ENCODE measurements at places on chromosomes 13 and 19.

GRCh38 chr19:16106121-16106520, 5.6 kb upstream of the RAB8A start:
- no peak for DNase-seq

DNA sequence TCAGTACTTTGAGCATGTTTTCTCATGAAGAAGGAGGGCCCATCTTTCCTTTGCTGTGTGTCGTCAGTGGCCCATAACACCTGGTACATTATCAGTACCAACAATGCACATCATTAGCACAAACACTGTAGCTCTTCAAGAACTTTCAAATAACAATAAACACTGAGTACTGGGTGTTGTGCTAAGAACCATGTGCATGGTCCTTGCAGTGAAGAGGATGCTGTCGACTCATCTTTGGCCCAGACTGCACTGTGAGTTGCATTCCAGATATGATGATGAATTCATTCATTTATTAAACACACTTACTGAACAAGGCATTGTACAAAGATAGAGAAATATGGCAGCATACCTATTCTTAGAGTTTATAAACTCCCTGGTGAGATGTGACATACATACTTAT, 55.8 kb downstream of the FLT3 start:
- no peak for DNase-seq

DNA sequence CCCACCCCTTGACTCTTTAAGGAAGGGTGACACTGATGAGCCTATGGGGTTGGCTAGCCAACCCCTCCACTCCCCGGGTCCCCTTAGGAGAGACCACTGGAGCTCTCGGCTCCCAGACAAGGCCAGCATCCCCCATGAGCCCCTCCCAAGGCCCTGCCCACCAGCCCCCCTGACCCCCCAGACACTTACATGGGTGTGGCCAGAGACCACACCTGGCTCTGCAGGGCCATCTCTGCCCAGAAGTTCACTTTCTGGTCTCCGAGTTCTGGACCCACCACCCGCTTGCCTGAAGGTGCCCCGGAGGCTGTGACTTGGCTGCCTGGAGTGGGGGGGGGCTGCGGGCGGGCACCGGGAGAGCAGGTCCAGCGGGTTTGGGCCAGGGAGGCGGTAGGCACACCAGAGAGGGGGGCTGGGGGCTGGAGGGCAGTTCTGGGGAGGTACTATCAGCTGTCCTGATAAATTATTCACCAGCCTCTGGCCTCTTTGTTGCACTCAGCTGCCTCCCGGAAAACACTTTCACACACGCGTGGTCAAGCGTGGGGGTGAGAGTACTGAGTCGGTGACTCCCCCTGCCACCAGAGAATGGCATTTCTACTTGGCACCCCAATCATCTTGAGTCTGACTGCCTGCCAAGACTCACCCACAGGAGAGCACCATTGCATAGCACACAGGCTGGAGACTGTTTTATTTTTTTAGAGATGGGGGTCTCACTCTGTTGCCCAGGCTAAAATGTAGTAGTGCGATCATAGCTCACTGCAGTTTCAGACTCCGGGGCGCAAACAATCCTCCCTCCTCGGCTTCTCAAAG, at the start of gene PALM3:
TSS of gene PALM3 (minus strand) at position 326 of the 807 bp plus-strand sequence. CDS start at position 230, 96 bp downstream.
- DNase-seq = no peak

- DNase-seq = no peak
These were observed 420.3 kb upstream of the PCDH9 start for GRCh38 chr13:67650471-67650870.

- DNase-seq = no peak
These were observed 230.7 kb downstream of the NDFIP2 start for GRCh38 chr13:79711631-79712030.

- DNase-seq = no peak
These were observed 183.7 kb upstream of the SPRY2 start for GRCh38 chr13:80524447-80525215.

DNA sequence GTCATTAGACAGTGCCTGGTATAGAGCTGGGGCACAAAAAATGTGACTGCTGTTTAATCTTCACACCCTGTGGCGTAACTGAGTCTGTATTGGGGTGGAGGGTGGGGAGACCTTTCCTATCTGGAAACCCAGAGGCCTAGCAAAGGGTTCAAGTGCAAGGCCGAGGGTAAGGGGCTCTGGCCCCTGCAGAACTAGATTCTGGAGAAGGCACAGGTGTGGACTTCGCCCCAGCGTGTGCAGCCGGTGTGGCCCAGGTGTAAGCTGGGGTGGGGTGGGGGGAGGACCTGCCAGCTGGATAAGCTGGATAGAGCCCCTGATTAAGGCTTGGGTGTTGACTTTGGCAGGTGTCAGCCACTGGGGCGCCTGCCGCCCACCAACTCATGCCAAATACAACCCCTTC, 1.3 kb downstream of the RAB3D start:
- no peak for DNase-seq

GRCh38 chr13:40269086-40269485, 397.4 kb downstream of the FOXO1 start:
- DNase-seq = no peak

GRCh38 chr13:95155093-95155492, 146.2 kb downstream of the ABCC4 start:
- DNase-seq = no peak

DNA sequence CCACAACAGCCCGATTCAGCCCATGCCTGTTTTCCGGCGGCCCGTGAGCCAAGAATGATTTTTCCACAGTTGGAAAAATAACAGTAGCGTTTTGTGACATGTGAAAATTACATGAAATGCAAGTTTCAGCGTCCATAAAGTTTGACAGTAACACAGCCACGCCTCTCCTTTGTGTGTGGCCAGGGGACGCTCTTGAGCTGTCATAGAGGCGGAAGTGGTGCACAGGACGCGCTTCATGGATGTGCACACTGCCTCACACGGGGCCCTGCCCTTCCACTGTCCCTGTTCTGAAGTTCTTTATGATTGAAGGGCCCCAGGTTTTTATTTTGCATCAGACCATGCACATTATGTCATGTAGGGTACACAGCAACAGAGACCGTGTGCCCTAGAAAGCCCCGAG, 12.4 kb upstream of the ELAVL1 start:
- DNase-seq = no peak
